ENCODE measurements at places on chromosomes 16 and 17. TPM values are rescaled to one million over a fixed set of nuclear protein-coding genes. Genes with fewer than 3 reads are reported as not detected.

CPD gene
- 47.2 TPM for total RNA-seq

C16orf95 gene
- total RNA-seq, result 12.2 TPM

HEATR9 gene
- not detected for total RNA-seq

TNFSF12 gene
- 12.3 TPM for total RNA-seq

ASPHD1 gene
- 18.4 TPM for total RNA-seq

NAA60 gene
- 32.2 TPM for total RNA-seq

MAPT gene
- total RNA-seq, result 37.5 TPM

C17orf50 gene
- not detected for total RNA-seq

FLII gene
- 264 TPM for total RNA-seq

PPY gene
- total RNA-seq, result not detected

Data from HCT116 (cell line).